Pons (tissue), 1 donor: ENCODE measurements at places on chromosomes 11 and 22.

- DNase-seq: no peak
Measured at GRCh38 chr22:22948651-22949571, 61.3 kb downstream of the IGLL5 start.

- no peak for DNase-seq
Measured at GRCh38 chr22:40020956-40021355, 26.2 kb downstream of the FAM83F start.

DNA sequence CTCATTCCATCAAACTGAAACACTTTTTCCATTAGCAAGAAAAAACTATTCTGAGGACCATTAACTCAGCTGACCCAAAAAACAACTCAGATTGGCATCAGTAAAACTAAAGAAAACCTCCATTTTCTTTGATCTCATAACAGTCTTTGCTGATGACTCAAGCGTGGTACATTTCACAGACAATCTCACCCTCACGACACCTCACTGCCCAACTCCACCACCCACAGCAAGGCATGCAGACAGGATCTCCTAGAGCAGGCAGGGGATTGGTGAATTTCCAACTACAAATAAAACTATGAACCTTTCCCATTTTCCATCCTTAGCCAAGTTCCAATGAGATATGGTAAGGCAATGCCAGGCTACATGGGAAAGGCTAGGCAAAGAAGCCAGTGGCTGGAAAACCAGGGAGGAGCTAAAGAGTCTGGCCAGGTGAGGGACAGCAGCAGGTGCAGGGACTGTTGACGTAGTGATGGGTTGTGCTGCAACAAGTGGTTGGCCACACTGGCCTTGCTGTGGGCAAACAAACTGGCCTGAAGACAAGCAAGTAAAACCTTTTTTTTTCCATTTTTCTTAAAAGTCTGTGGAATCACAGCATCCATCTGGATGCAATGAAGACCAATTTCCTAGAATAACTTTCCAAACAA lies 97.2 kb downstream of the SERGEF start:
- no peak for DNase-seq

- DNase-seq: no peak
Measured at GRCh38 chr11:125593114-125593820, 615 bp downstream of the STT3A start.

GRCh38 chr11:86514453-86514852 lies 139.8 kb downstream of the CCDC81 start:
- no peak for DNase-seq

DNA sequence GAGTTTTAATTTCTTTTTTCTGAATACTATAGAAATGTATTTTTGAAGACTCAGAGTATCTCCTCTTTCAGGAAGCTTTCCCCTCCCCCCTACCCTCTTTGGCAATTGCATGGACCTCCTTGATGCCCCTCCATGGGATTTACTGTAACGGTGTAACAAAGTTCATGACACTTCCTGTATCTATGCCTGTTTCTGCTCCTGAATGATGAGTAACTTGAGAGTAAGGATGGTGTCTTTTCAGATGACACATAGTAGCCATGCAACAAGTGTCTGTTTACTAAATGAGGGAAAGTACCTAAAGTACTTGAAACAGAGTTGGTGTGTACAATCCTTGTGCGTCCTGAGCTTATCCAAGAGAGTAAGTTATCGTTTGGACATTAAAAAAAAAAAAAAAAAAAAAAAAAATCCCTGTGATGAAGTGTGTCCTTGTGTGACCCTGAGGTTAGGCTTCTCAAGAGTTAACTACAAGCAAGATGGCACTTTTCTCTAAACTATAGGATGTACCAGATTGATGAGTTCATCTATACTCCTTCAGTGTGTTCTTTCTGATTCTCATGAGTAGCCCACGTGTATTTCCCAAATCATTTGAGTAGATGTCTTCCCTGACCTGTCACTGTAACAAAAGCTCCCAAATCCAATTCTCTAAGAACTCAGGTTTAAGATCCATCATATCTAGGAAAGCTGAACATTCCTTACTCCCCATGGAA lies 7.4 kb downstream of the ETS1 start:
- DNase-seq: no peak

DNA sequence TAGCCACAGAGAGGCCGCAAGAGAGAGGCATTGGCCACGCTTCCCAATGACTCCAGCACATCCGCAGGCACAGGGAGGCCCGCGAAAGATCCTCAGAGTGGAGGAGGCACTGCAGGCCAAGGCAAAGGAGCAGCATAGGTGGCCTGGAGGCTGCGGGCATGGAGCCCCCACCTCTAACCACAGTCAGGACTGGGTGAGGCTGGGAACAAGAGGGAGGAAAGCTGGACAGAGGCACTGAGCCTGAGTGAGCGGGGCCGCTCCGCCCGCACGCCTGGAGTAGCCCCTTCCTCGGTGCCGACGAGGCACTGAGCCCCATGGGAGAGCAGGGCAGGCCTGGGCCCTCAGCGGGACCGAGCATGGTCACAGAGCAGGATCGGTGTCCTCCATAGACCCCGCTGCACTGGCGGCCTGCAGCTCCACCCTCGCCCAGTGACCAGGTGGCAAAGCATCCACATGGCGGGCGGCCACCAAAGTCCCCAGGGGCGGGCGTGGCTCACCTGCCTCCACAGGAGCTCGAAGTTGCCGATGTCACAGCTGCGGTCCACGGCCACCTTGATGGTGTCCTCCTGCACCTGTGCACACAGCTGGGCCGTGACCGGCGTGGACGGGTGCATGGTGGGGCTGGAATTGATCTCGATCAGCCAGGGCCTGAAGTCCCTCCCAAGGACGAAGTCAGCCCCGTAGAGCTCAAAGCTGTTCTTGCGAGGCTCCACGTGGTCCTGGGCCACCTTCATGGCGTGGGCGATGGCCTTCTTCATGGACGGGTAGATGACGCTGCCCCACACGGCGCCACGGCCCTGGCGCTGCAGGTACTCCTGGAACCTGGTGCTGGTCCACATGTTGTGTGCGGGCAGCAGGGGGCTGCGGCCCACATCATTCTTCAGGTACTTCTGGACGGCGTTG lies 18.9 kb upstream of the IL17REL start:
- no peak for DNase-seq

- no peak for DNase-seq
Measured at GRCh38 chr11:99534812-99535211, 514.1 kb downstream of the CNTN5 start.

DNA sequence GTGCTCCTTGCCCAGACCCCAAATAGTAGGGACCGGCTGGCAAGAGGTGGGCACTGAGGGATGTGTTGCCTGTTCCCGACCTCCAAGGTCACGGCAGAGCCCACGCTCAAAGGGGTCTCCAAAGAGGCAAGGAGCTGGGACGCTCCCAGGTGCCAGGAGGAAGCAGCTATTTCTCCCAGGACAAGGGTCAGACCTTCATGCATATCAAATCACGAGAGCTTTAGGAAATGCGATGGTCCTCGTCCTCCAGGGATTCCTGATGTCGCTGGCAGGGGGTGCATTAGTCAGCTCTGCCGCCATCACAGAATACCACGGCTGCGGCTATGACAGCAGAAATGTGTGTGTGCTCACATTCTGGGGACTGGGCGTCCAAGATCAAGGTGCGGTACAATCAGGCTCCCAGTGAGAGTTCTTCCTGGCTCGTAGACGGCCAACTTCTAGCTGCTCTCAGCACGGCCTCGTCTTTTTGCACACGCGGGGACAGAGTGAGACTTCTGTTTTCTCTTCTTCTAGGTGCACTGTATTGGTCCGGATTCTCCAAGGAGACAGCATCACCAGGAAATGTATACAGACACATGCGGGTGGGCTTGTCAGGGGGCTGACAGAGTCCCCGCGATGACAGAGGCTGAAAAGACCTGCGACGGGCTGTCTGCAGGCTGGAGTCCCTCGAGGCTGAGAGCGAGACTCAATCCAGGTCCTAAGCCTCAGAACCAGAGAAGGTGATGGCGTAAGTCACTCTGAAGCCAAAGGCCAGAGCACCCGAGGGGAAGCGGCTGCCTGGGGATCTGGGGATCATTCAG lies 81.6 kb downstream of the SHANK2 start:
- no peak for DNase-seq

- DNase-seq: no peak
Measured at GRCh38 chr11:125226706-125227105, 62.2 kb downstream of the PKNOX2 start.

DNA sequence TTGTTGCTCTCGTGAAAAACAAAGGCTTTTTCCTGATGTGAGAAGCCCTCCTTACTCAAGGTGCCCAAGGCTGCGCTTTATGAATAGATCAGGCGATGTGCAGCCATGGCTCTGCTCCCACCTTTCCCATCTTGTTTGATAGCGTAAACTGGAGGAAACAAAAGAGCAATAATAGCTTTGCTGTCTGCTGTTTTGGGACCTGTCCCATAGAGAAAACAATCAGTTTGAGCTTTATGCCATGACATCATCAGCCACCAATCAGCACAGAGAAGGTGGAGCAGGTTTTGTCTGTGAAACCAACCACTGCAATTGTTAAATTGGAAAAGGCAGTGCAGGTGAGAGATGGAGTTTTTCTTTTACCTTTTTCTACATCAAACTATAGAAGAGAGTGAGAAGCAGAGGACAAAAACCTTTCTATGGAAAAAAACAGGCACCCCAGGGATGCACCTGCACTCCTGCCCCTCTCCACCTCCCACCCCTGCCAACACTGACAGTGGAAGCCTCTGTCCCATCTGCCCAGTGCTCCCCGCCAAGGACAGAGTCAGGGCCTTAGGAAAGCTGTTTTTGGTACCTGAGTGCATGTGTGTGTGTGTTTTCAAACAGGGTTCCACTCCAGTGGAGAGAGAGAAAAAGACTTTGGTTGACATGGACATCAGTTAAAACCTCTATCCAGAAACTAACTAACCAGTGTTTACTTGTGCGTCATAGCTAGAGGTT lies 80.7 kb downstream of the MICAL3 start:
- DNase-seq: peak; percentile 60

GRCh38 chr11:117160826-117161225 lies 16.7 kb downstream of the PAFAH1B2 start:
- no peak for DNase-seq
